ENCODE measurements at places on chromosomes 6 and 20. TPM values are rescaled to one million over a fixed set of nuclear protein-coding genes. Genes with fewer than 3 reads are reported as not detected.

Gene EYS
- polyA plus RNA-seq = 0.81 TPM

DNA sequence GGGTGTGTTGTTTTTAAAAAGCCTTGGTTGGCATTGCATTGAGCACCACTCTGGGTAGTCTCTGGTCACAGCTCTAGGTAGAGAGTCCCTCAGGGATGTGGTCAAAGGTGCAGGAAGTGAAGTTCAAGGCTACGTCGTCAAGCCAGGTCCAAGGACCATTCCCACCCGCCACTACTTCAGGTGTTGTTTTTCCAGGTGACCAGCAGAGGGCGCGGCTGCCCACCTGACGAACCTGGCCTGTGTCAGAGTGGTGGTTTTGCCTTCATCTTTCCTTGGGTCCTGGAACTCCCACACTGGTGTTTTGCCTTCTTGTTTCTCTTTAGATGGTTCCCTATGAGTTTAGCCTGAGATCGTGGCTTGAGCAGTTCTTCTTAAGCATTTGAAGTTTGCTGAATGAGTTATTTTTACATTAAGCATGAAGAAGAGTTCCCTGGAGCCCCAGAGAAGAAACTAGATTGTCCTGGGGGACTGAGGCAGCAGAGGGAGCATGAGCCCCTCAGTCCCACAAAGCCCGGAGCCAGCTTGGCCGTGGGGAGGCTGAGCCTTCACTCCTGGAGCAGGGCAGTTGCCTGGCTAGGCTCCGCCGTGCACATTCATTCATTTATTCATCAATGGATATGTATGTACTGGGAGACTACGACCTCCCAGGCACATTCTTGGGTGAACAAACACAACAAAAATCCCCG is 5.6 kb upstream of the PHACTR3 start:
- DNase-seq = no peak

Gene TMEM217
- 1.3 TPM for polyA plus RNA-seq

DNA sequence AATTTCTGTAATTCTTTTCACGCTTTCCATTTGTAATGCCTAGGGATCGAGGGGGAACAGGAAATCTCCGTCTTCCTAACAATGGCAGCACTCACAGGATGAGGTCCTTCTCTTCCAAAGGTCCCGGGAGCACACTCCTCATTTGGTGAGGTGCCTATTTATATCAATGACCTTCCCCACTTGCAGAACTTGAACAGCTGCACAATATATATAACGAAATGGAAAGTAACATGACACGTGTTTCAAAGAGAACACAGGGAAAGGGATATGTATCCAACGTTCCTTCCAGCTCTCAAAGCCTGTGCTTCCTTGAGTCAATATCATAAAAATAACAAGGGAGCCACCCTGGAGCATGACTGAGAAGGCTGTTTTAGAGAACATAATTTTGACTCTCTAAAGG is 78.6 kb upstream of the RBM24 start:
- DNase-seq = no peak

DNA sequence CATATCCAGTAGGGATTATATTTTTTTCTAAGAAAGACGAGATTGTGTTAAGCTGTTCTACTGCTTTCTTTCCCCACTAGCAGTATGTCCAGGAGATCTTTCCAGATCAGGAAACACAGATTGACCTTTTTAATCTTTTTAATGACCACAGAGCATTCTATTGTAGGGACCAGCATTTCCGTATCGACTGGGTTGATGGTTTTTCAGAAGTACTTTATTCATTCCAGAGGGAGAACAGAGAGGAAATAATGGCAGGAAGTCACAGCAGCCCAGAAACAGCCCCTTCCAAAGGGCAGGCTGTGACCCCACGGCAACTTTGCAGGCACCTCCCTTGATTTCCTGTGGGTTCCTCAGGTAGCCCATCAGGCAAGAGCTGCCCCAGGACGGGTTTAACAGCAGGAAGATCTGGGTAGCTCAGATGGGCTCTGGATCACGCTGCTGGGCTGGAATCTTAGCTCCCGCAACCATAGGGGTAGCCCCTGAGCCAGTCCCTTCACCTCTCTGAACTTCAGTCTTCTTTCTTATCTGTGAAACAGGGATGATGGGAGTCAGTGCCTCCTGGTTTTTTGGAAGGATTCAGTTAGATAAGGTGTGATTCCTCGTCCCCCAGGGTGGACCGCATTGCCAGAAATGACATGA is 23.8 kb upstream of the CHMP4B start:
- DNase-seq = no peak

Data from left renal cortex interstitium (tissue), 4 donors.